ENCODE measurements at places on chromosomes 16 and 17. TPM values are rescaled to one million over a fixed set of nuclear protein-coding genes. Genes with fewer than 3 reads are reported as not detected.

GRCh38 chr16:50440531-50440930, 71.7 kb upstream of the BRD7 start:
- H3K4me1 ChIP-seq = no peaks in the 10 kb centered on the region
- no peak overlapping the region for H3K4me3 ChIP-seq
- peaks cover 4% of the 10 kb centered on the region for H3K27me3 ChIP-seq
- no peak overlapping the region for H3K27ac ChIP-seq

- H3K4me1 ChIP-seq = no peaks in the 10 kb centered on the region
- H3K4me3 ChIP-seq = no peak overlapping the region
- no peak for DNase-seq
- H3K36me3 ChIP-seq = no peaks in the 10 kb centered on the region
- H3K27me3 ChIP-seq = peaks cover 3% of the 10 kb centered on the region
These were observed 99.4 kb downstream of the CYLD start for GRCh38 chr16:50841081-50841886.

GRCh38 chr16:4016658-4017057, 99.6 kb downstream of the ADCY9 start:
- no peak for DNase-seq
- H3K36me3 ChIP-seq = peaks cover 4% of the 10 kb centered on the region
- H3K4me1 ChIP-seq = peaks cover 50% of the 10 kb centered on the region
- H3K4me3 ChIP-seq = no peak overlapping the region
- H3K27ac ChIP-seq = no peak overlapping the region

The PYY gene
- total RNA-seq = not detected

- H3K27me3 ChIP-seq = no peaks in the 10 kb centered on the region
- H3K4me1 ChIP-seq = peaks cover 81% of the 10 kb centered on the region
- DNase-seq = no peak
- peak overlapping the region; percentile 70 for H3K27ac ChIP-seq
- 0 out of 2 replicates have a peak, but pooled peaks cover 5% of the 10 kb centered on the region for H3K36me3 ChIP-seq
These were observed 56.6 kb downstream of the TENT4B start for GRCh38 chr16:50209546-50210265.

The KCNH4 gene
- not detected for total RNA-seq

GRCh38 chr16:86602521-86602920, 24.2 kb downstream of the FOXL1 start:
- H3K27ac ChIP-seq = no peak overlapping the region
- DNase-seq = no peak
- H3K27me3 ChIP-seq = no peaks in the 10 kb centered on the region
- H3K36me3 ChIP-seq = peaks cover 9% of the 10 kb centered on the region
- H3K4me3 ChIP-seq = no peak overlapping the region

The CSH2 gene
- total RNA-seq = not detected

The C17orf58 gene
- total RNA-seq = 6.3 TPM

The EVI2A gene
- 1.4 TPM for total RNA-seq

DNA sequence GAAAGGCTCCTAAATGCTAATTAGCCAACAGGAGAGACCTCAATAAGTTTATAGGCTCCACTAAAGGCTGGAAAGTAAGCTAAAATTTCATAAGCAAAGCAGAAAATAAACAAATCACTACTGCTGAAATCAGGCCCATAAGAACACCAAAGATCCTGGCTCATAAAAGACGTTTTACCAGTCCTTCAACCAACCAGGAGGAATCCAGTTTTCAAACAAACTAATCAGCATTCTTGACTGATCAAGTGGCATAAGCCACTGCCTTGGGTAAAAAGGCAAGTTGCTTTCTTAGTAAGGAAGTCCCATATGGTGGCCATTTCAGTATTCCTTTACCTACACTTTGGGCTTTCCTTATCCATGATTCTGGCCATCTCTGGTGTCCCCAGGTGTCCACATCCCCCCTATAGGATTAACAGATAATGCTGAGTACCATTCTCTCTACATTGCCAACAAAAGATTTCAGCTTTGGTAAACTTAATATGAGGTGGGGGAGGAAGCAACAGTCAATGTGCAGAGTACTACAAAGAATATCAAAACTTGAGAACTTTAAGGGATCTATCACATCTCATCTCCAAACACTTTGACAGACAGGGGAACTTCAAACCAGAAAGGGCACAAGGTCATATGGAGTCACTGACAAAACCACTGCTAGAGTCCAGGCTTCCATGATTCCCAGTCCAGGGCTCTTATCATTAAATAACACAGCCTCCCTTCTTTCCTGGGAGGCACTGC, 1.3 kb downstream of the TOM1L2 start:
- peaks cover 59% of the 10 kb centered on the region for H3K4me1 ChIP-seq
- DNase-seq = peak; percentile 35
- peak overlapping the region; percentile 91 for H3K4me3 ChIP-seq
- H3K27ac ChIP-seq = peak overlapping the region; percentile 69
- H3K27me3 ChIP-seq = no peaks in the 10 kb centered on the region

GRCh38 chr17:31573861-31574260, 182.4 kb downstream of the RAB11FIP4 start:
- DNase-seq = no peak
- no peak overlapping the region for H3K4me3 ChIP-seq
- peak overlapping the region; percentile 96 for H3K27ac ChIP-seq
- H3K36me3 ChIP-seq = peaks cover 52% of the 10 kb centered on the region

DNA sequence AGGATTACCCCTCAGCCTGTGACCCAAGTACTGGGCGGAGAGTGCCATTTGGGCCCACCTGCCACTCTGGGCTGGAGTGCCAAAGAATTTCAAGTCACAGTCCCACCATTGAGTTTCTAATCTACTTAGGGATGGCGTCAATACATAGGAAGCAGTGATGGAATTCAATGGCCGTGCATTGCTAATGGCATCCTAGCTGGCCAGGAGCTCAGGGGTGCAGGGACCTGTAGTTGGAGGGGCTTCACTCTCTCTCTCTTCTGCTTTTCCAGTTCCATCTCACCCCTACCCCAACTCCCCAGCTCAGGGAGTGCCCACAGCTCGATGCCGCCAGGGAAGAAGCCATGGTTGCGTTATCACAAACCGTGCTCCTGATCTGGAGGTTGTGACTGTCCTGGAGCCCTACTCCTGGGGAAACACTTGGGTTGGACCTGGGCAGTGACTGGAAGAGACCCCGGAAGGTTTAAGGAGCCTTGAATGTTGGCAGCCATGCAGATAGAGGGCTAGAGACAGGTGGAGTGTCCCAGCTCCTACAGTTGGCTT, 2.4 kb downstream of the MMP15 start:
- peaks cover 17% of the 10 kb centered on the region for H3K27me3 ChIP-seq
- DNase-seq = no peak
- no peak overlapping the region for H3K27ac ChIP-seq
- no peaks in the 10 kb centered on the region for H3K36me3 ChIP-seq
- H3K4me3 ChIP-seq = no peak overlapping the region
- H3K4me1 ChIP-seq = peaks cover 12% of the 10 kb centered on the region

- H3K4me1 ChIP-seq = no peaks in the 10 kb centered on the region
- no peaks in the 10 kb centered on the region for H3K36me3 ChIP-seq
- no peak overlapping the region for H3K27ac ChIP-seq
- H3K27me3 ChIP-seq = peaks cover 3% of the 10 kb centered on the region
- H3K4me3 ChIP-seq = no peak overlapping the region
These were observed 97.3 kb upstream of the GOT2 start for GRCh38 chr16:58831386-58831785.

DNA sequence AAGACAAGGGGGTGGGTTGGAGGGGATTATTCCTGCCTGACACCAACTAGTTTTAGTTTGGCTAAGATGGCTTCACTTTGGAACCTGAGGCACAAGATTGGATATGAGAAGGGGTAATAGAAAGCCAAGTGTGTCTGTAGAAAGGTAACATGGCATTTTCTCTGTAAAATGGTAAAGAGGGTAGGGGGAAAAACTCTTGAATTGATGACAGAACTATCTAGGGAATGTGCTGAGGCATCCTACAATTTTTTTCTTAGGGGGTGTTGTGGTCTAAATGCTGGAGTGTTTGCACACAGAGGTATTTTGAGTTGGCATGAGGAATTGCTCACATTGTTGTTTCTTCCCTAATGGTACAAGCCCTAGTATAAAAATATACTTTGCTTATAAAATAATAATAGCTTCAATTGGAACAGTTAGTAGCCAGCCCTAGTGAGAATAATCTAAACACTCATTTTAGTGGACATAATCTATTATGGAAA, 25.8 kb downstream of the YPEL2 start:
- peak overlapping the region; percentile 75 for H3K27ac ChIP-seq
- H3K27me3 ChIP-seq = no peaks in the 10 kb centered on the region
- peaks cover 61% of the 10 kb centered on the region for H3K4me1 ChIP-seq
- peaks cover 25% of the 10 kb centered on the region for H3K36me3 ChIP-seq

The SLC6A2 gene
- not detected for total RNA-seq

- H3K4me1 ChIP-seq = peaks cover 95% of the 10 kb centered on the region
- peak; percentile 98 for DNase-seq
- no peaks in the 10 kb centered on the region for H3K27me3 ChIP-seq
- no peaks in the 10 kb centered on the region for H3K36me3 ChIP-seq
- peak overlapping the region; percentile 82 for H3K4me3 ChIP-seq
These were observed 164.5 kb downstream of the PRKCA start for GRCh38 chr17:66466840-66467367.

DNA sequence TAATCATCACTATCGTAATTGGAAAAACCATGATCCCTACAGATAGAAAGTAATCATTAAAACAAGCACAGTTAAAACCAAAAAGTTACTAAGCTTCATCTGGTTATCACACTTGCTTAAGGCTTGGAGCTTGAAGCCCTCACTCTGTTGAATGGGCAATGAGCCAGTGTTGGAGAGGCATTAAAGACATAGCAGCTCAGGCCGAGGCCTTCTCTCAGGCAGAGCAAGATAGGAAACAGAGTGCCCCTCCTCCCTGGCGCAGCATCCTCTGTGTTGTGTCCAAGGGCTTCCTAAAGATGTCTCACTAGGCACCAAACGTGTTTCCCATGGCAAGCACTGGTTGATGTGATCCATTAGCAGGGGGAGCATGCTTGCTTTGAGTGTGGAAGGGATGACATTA, 34.9 kb upstream of the LGALS9 start:
- H3K4me3 ChIP-seq = no peak overlapping the region
- DNase-seq = no peak
- peaks cover 3% of the 10 kb centered on the region for H3K27me3 ChIP-seq
- H3K4me1 ChIP-seq = no peaks in the 10 kb centered on the region

- H3K27ac ChIP-seq = peak overlapping the region; percentile 65
- peaks cover 5% of the 10 kb centered on the region for H3K27me3 ChIP-seq
- peak; percentile 41 for DNase-seq
- H3K4me1 ChIP-seq = peaks cover 39% of the 10 kb centered on the region
These were observed 3.7 kb downstream of the TNS4 start for GRCh38 chr17:40497695-40498094.

GRCh38 chr16:3961449-3961849, 80.9 kb upstream of the CREBBP start:
- peaks cover 40% of the 10 kb centered on the region for H3K4me1 ChIP-seq
- H3K27ac ChIP-seq = peak overlapping the region; percentile 93
- peak overlapping the region; percentile 88 for H3K4me3 ChIP-seq
- peaks cover 5% of the 10 kb centered on the region for H3K27me3 ChIP-seq
- peak; percentile 46 for DNase-seq
- peaks cover 15% of the 10 kb centered on the region for H3K36me3 ChIP-seq

- peaks cover 39% of the 10 kb centered on the region for H3K4me1 ChIP-seq
- DNase-seq = no peak
- peaks cover 5% of the 10 kb centered on the region for H3K36me3 ChIP-seq
- peaks cover 4% of the 10 kb centered on the region for H3K27me3 ChIP-seq
These were observed 98.9 kb upstream of the GSE1 start for GRCh38 chr16:85514295-85514597.

The HS3ST3A1 gene
- 45.8 TPM for total RNA-seq

The MYADML2 gene
- total RNA-seq = not detected

GRCh38 chr17:19338031-19338990, 24.2 kb downstream of the B9D1 start:
- H3K27me3 ChIP-seq = peaks cover 4% of the 10 kb centered on the region
- H3K4me3 ChIP-seq = no peak overlapping the region
- H3K36me3 ChIP-seq = no peaks in the 10 kb centered on the region
- peaks cover 15% of the 10 kb centered on the region for H3K4me1 ChIP-seq
- no peak overlapping the region for H3K27ac ChIP-seq
- no peak for DNase-seq

The HSF5 gene
- total RNA-seq = not detected

DNA sequence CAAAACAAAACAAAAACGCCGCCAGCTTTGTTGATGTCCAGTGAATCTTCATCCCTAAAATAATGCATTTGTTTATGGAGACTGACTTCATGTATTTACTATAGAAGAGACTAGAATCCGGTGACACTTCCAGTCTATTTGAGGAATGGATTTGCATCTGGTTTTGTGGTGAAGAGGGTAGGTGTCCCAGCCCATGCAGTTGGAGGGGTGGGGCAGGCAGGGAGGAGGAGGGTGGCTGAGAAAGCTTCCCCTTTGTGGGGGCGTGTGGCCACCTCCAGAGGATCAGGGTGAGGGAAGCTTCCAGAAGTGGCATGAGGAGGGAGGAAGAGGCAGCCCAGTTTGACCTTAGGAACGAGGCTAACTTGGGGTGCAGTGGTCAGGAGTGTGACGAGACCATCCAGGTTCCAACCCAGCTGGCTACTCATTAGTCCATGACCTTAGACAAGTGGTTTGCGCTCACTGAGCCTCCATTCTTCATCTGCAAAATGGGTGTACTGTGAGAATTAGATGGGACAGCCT, 69.5 kb downstream of the CMIP start:
- H3K27ac ChIP-seq = peak overlapping the region; percentile 69
- no peak for DNase-seq

GRCh38 chr16:56192635-56192945, 1.3 kb downstream of the GNAO1 start:
- H3K4me1 ChIP-seq = no peaks in the 10 kb centered on the region
- H3K27ac ChIP-seq = no peak overlapping the region
- no peak overlapping the region for H3K4me3 ChIP-seq

The TBX2 gene
- 71.4 TPM for total RNA-seq

DNA sequence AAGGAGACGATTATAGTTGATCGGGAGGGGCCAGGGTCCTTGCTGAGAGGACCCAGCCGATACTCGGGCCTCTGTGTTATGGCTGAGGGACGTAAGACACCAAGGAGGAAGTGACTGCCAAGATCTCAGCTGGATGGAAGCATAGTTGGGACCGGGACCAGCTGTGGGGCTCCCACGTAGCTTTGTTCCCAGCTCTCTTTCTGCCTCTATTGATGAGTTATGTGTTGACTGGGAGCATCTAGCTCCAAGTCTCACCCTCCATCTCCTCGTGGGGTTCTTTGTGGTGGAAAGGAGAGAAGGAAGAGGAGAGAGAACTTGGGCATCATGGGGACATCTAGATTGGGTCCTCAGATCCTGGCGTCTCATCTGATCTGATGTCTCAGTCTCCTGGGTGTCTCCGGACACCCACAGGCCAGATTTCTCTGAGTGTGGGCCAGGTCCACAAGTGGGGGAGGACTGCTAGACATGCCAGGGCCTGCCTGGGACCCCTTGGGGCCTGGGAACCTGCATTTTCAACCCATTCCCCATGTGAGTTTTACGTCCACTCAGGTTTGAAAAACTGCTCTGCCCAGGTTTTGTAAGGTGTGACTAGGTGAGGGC, 1.0 kb downstream of the MGRN1 start:
- H3K4me3 ChIP-seq = peak overlapping the region; percentile 99
- peak overlapping the region; percentile 93 for H3K27ac ChIP-seq
- DNase-seq = no peak
- no peaks in the 10 kb centered on the region for H3K27me3 ChIP-seq
- peaks cover 6% of the 10 kb centered on the region for H3K36me3 ChIP-seq
- peaks cover 23% of the 10 kb centered on the region for H3K4me1 ChIP-seq

GRCh38 chr17:3809135-3809534, 8.1 kb upstream of the ITGAE start:
- no peak overlapping the region for H3K4me3 ChIP-seq
- peaks cover 25% of the 10 kb centered on the region for H3K4me1 ChIP-seq
- H3K27ac ChIP-seq = no peak overlapping the region
- peaks cover 20% of the 10 kb centered on the region for H3K36me3 ChIP-seq
- DNase-seq = no peak

The ALOX12 gene
- total RNA-seq = not detected

- no peak overlapping the region for H3K27ac ChIP-seq
- H3K4me3 ChIP-seq = no peak overlapping the region
- peaks cover 23% of the 10 kb centered on the region for H3K27me3 ChIP-seq
- H3K4me1 ChIP-seq = peaks cover 7% of the 10 kb centered on the region
- no peak for DNase-seq
- H3K36me3 ChIP-seq = no peaks in the 10 kb centered on the region
These were observed 47.1 kb downstream of the DNAH17 start for GRCh38 chr17:78529871-78530670.
